NCI-H1105 treated with DMSO at 0.1 percent for 48 hours (cell line): ENCODE measurements at places on chromosomes 5 and 9.

GRCh38 chr9:94639061-94639998, at the start of gene FBP1:
FBP1 (minus strand) TSS chr9:94639518; CDS start chr9:94639310, 208 bp downstream.
- no peak for DNase-seq

- no peak for DNase-seq
Measured at GRCh38 chr9:115397591-115398312, 279.8 kb upstream of the TNC start.

GRCh38 chr5:181259974-181260719, 796 bp downstream of the TRIM52 start:
- DNase-seq = no peak

- no peak for DNase-seq
Measured at GRCh38 chr5:32277798-32278197, 34.9 kb downstream of the MTMR12 start.

- DNase-seq = no peak
Measured at GRCh38 chr5:56812110-56812509, 3.2 kb upstream of the MAP3K1 start.
